ENCODE measurements at places on chromosomes 6 and 20. TPM values are rescaled to one million over a fixed set of nuclear protein-coding genes. Genes with fewer than 3 reads are reported as not detected.

The CALHM5 gene
- total RNA-seq = 10.6 TPM

The DDX43 gene
- not detected for total RNA-seq

The KHDRBS2 gene
- total RNA-seq = not detected

The ADGRF4 gene
- not detected for total RNA-seq

GRCh38 chr20:24423390-24424313 is 45.8 kb upstream of the SYNDIG1 start:
- no peak for DNase-seq

DNA sequence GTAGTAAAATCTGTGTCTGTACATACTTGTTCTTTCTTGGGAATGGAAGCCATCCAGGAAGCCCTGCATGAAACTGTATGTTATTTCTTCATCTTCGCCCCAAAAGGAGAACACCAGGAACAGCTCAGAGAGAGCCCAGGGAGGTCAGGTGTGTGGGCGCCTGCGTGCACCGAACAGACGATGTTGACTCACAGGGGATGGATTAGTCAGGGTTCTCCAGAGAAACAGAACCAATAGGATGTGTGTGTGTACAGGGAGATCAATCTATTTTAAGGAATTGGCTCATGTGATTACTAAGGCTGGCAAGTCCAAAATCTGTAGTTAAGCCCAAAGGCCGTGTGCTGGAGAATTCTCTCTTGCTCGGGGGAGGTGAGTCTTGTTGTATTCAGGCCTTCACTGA is 45.7 kb downstream of the RNASET2 start:
- peak; percentile 47 for DNase-seq

DNA sequence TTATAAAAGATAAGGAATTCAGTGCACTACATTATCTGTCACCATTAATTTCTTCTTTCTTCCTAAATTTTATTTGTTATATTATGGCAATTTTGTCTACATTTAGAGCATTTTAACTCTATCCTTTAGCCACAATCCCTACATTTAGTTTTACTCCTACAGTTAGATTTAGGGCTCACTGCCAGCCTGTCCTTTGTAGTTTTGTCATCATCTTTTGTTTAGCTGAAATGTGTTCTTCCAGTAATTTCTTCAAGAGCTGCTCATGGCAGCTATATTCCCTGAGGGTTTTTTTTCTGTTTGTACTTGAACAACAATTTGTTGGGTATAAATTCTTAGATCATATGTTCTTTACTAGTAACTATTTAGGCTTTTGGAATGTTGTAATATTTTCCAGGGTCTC is 72.7 kb upstream of the B3GAT2 start:
- DNase-seq = no peak

- no peak for DNase-seq
Measured at GRCh38 chr20:47724910-47725247, 60.4 kb downstream of the SULF2 start.

DNA sequence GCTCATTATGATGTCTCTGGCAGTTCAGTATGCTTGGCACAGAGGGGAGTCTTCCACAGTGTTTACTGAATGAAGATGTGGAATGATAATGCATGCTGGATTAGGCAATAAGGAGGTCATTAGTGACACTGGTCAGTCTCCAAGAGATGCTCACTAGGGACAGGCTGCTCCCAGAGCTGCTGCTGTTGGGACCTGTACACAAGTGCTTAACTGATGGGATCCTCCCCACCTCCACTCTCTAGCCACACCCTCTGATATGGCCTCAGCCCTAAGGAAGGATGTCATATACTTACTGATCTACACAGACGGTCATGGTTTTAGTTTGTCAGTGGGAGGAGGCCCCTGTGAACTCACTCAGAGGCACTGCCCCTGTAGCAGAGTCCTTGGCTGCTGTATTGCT is 73.4 kb downstream of the MYB start:
- DNase-seq = no peak

DNA sequence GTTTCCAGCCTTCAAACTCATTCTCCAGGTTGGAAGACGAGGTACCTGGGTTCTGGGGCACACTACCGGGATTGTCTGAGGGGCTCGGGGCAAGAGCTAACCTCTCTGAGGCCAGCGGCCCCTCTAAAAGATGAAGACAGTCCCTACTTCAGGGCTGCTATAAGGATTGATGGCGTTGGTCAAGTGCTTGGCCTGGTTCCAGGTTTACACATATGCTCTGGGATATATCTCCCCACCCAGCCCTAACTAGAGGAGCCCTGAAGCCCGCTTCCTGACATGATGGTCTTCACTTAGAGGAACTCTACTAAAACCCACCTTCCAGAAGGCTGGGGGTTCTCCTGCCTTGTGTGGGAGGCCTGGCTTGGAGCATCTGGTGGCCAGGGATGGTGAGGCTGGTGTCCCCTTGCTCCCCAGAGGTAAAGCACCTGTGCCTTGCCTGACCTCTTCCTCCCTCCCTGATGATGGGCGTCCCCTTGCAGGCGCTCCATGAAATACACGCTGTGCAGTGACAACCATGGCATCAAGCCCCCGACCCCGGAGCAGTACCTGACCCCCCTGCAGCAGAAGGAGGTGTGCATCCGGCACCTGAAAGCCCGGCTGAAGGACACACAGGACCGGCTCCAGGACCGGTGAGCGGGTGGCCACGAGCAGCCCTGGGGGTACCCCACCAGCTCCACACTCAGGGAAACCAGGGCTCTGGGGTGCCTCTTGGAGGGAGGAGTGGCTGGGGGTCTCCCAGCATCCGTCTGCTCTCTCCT is 28.7 kb downstream of the SDCBP2 start:
- DNase-seq = no peak

DNA sequence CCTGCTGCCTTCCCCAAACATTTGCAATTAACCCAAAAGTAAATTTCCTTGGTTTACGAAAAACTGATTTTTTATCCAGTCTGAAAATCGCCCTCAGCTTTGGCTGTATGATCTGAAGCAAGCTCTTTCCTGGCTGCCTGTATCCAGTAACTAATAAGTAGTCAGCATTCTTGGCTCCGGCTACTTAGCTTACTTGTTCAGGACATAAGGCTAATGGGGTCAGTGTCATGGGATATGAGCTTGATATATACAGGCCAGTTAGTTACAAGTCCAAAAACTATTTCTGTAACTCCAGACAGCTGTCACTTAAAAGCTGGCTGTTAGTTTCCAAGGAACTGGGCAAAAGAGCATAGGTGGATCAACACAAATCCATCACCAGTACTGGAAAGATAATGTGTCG is 56.2 kb downstream of the KHDC1L start:
- DNase-seq = peak; percentile 9
